Colonic mucosa (tissue), 4 donors: ENCODE measurements at places on chromosomes 7 and 10.
A peak's percentile ranks its signal among the peaks of the same experiment; 100 is the strongest.

DNA sequence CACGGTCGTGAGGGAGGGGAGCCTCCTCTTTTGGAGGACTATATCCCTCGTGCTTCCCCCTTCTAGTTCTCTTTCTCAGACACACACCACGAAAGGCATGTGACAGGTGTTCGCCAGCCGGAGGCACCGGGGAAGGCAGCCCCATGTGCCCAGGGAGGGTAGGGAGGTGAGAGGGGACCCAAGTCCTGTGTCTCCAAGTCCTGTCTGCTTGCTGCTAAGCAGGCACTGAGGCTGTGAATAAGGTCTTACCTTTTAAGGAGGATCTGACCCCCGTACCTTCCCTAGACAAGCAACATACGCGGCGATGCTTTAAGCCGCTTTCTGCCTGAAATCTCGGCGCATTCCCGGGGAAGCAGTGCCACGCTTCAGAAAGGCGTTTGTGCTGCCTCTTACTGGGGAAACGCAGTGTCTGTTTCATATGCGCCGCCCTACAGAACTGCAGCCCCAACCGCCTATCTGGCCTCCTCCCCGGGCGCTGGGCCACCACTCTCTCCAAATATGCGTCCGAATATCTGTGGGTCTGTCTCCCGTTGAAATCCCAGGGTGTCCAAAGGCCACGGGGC is 770 bp downstream of the PLXNA4 start:
- peak; percentile 30 for DNase-seq

- peak; percentile 51 for DNase-seq
Measured at GRCh38 chr10:12041766-12042408, 722 bp downstream of the UPF2 start.

DNA sequence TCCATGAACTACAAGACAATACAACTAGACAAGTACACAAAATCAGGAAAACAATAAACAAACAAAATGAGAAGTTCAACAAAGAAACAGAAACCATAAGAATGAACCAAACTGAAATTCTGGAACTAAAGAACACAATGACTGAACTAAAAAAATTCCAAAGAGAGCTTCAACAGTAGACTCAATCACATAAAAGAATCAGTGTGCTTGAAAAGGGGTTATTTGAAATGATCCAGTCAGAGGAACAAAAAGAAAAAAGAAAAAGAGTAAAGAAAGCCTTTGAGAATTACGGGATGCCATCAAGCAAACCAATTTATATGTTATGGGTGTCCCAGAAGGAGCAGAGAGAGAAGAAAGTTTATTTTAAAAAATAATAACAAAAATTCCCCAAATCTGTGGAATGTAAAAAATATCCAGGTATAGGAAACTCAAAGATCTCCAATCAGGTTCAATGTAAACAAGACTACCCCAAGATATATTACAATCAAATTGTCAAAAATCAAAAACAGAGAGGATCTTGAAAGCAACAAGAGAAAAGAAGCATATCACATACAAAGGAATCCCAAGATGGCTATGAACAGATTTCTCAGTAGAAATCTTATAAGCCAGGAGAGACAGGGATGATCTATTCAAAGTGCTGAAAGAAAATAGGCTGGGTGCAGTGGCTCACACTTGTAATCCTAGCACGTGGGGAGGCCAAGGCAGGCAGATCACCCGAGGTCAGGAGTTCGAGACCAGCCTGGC is 18.7 kb downstream of the COG5 start:
- no peak for DNase-seq

GRCh38 chr7:48035967-48036478 is 680 bp downstream of the C7orf57 start:
- peak; percentile 19 for DNase-seq

DNA sequence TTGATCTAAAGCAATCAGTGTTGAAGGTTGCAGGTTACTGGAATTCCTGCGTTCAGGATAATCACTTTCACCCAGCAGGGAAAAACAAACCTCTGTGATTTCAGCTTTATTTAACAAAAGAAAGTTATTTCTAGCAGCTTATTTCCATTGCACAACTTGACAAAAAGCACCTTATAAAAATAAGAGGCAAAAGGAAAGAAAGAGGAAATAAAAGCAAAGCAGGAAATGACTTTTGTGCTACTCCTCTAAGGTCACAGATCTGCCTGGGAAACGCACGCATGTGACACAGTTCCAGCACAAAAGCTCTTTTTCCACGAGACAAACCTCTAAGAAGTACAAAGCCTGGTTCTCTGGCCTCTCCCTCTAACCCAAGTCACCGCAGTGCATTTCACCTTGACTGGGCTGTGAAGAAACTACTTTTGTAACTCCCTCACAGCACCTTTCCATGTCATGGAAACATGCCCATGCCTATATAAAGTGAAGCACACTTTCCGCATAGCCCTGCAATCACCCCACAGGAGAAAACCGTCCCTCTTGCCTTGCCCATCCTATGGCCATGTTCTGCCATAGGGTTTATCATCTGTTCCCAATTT is 870 bp downstream of the ANK3 start:
- DNase-seq = no peak

DNA sequence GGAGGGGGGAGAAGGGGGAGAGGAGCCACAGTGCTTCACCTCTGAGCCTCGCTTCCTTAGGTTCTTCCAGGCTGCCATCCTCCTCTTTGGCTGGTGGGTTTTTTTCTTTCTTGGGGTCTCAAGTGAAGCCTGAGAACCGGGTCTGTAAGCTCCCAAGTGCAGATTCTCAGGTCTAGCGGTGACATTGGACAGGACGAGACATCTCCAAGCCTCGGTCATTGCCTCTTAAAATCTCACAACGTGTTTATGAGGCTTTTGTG is 817 bp upstream of the IL15RA start:
- DNase-seq = no peak

GRCh38 chr7:101226721-101227120 is 8.8 kb downstream of the ZNHIT1 start:
- no peak for DNase-seq

- DNase-seq = no peak
Measured at GRCh38 chr10:105761576-105762260, 1120.6 kb downstream of the SORCS3 start.

GRCh38 chr7:133394369-133394768 is 141.5 kb downstream of the EXOC4 start:
- DNase-seq = no peak

GRCh38 chr7:2431260-2431867 is 28.0 kb downstream of the CHST12 start:
- no peak for DNase-seq

DNA sequence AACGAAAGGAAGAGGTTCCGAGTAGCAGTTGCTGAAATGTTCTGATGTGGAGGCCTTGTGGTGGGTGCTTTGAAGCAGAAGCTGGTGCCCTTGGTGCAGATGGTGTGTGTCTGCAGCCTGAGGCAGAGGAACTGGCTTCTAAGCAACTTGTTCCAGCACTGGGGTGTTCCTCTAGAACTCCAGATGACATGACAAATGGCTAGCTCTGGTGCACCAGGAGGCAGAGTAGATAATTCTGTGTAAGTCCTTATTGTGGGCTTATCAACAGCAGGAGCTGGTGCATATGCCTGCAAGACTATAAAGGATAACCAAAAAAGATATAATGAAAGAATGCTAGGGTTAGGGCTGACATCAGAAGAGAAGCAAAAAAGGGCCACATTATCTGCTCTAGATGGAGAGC is 76.5 kb downstream of the ARL5B start:
- no peak for DNase-seq

DNA sequence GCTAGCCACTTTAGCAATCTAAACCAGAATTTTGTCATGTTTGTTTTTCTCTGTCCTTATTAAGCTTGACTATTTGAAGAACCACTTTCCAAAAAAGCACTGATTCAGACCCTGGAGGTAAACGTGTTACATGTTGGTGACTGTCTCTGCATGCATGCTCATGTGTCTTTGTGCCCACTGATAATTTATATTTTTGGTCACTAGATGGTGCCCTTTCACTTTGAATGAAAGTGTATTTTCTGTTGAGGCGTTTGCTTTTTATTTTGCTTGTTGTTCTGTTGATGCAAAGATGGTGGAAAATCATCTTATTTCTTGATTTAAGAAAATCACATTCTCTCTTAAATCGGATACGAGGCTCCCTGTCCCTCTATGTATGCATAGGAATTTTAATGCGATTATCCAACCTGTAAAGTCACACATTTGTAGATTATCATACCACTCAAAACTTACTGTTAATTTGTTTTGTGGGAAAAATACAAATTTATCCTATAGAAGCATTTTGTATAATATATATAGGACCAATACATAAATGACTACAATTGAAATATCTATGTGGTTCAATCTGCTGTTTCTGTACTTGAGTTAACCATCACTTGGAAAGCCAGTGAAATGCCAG is 269.3 kb downstream of the BICC1 start:
- DNase-seq = no peak

GRCh38 chr10:52818019-52818418 is 45.4 kb upstream of the MBL2 start:
- DNase-seq = no peak

DNA sequence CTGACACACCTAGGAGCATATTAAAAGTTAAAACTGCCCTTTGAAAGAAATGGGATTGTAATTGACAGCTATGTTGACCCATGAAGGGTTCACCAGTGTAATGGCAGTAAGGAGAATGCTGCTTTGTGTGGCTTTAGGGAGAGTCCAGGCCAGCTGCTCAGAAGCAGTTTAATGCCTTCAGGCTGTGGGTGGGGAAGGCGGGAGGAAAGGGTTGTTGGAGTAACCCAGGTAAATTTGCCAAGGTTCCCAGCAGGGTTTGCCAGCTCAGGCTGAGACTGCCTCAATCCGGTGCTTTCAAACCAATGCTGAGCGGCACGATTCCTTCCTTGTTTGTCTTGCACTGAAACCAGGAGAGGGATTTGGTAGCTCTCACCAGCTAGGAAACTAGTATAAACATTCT is 637.2 kb downstream of the INHBA start:
- peak; percentile 61 for DNase-seq

GRCh38 chr7:106064771-106065574 is 47.1 kb downstream of the SYPL1 start:
- DNase-seq = peak; percentile 85

GRCh38 chr7:93327006-93327633 is 95.0 kb downstream of the VPS50 start:
- no peak for DNase-seq

GRCh38 chr7:81501220-81501619 is 268.6 kb downstream of the HGF start:
- no peak for DNase-seq

GRCh38 chr7:132757783-132758182 is 181.5 kb upstream of the PLXNA4 start:
- no peak for DNase-seq

DNA sequence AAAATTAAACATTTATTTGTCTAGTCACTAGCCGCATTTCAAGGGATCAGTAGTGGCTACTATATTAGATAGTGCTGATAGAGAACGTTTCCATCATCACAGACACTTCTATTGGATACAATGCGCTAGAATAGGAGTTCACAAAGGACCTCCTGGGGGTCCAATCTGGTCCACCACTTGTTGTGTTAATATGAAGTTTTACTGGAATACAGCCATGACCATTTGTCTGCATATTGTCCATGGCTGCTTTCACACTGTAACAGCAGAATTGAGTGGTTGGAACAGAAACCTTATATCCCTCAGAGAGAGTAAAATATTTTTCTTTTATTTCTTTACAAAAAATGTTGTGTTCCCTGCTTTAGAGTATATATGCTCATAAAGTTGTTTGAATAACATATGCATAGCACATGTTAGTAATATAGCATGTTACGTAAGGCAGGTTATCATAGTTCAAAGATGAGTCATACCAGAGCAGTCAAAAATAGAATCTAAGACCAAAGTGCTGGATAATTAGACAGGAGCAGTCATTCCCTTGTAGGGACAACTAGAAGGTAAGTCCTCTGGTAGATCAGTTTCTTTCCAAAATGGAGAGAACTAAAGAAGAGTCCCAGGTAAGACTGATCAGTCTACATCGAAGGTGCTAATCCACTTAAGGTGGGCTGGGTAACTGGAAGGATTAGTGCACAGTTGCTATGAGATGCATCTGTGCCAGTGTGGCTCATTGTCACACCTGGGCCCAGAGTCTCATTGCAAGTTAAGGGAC is 14.9 kb downstream of the BZW2 start:
- DNase-seq = no peak

GRCh38 chr10:104641937-104642657 is 1.0 kb downstream of the SORCS3 start:
- no peak for DNase-seq

- DNase-seq = no peak
Measured at GRCh38 chr10:1402816-1403507, 334.4 kb downstream of the ADARB2 start.

GRCh38 chr10:30894221-30894620 is 137.4 kb downstream of the ZNF438 start:
- no peak for DNase-seq

DNA sequence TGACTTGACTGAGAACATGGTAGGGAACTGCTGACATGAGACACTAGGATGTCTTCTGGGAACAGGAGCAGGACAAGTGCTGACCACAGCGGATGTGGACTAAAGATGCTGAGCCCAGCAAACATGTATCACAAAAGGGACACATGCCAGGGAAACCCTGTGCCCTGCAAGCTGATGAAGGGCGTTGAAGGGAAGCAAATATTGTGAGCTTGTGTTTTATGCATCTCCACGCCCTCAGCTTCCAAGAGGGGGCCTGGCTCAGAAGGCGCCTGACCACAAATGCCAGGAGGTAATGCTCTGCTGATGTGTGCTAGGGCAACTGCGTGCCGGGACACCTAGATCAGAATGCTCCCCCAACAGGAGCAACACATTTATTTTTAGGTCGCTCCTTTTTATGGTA is 207.3 kb downstream of the CXCL12 start:
- DNase-seq = no peak

DNA sequence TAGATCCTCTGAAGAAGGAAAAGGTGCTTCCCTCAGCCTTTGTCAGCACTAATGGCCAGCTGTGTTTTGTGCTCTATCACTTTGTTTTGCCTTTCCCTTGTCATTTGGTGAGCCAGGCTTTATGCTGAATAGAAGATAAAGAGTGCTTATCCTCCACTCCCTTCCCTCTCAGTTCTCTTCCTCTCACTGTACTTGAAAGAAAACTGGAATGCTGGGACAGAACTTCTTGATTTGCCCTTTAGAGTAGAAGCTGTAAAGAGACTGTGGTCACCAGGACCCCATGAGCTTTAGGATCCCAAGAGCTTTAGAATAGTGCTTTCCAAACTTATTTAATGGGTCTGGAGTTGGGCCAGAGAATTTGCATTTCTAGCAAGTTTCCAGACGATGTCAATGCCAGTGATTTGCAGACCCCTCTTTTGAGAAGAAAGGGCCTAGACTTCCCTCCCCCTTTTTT is 81.4 kb downstream of the LRRC4 start:
- no peak for DNase-seq
